T1000 (cell line): ENCODE measurements at places on chromosomes 1 and 21.

DNA sequence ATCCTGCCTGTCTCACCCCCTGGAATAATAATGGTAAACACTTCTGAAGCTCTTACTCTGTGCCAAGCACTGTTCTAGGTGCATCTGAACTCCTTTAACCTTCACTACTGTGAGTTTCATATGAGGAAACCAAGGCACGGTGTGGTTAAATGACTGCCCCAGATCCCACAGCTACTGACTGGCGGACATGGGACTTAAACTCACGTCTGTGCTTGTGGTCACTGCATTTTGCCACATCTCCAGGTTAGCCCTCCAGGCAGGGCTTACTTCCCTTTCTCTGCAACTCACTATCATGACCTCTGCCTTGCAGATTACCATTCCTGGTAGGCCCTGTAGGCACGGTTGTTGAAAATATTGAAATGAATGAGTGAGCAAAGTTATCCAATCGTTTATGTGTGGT is 83.4 kb downstream of the ADSS2 start:
- no peak for DNase-seq

- no peak for DNase-seq
Measured at GRCh38 chr21:37792046-37792445, 124.2 kb downstream of the KCNJ6 start.

GRCh38 chr21:31255036-31255435 is 89.0 kb downstream of the TIAM1 start:
- no peak for DNase-seq

GRCh38 chr1:153210206-153210605 is 7.0 kb downstream of the LELP1 start:
- no peak for DNase-seq
